Stimulated activated CD4-positive, alpha-beta T cell treated with anti-CD3 and anti-CD28 coated beads, Interleukin-1b, Interleukin-23, amount 100 ng/mL, for 4 hours (primary cell): ENCODE measurements at places on chromosomes 4 and X.

- DNase-seq = no peak
Observed at GRCh38 chr4:24668956-24669355, 84.6 kb upstream of the DHX15 start.

DNA sequence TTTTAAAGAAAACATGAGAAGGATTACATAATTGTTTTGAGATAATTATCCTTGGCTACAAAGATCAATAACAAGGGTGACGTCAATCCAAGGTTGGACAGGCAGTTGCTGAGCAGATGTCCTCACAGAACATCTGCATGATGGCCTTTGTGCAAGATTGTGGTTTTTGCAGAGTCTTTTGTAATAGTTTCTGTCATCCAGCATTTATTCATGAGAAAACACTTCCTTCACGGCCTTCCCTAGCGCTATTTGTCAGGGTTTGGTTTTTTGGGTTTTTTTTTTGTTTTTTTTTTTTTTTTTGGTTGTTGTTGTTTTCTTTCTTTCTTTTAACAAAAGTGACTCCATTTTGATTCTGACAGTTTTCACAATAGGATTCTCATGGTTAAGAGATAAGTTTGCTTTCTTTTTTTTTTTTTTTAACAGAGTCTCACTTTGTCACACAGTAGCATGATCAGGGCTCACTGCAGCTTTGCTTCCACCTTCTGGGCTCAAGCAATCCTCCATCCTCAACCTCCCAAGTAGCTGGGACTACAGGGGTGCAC is 31.5 kb upstream of the ELF2 start:
- DNase-seq = no peak

DNA sequence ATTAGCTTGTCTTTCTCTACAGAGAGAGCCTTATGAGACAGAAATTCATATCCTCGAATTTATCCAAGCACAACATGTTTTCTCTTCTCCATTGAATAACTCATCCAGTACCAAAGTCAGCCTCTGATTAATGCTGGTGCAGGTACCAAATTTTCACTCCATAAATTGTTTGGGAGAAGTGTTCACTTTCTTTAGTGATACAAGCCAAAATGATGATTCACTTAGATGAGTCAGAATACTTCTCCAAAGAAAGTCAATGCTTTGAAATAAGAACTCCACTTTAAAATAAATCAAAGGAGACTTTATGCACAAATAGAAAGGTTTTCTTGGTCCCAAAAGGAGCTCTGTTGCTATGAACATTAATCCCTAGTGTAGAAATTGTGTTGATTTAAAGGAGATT is 60.2 kb downstream of the MAOB start:
- no peak for DNase-seq

- no peak for DNase-seq
Observed at GRCh38 chr4:123198706-123199105, 197.9 kb upstream of the SPRY1 start.

DNA sequence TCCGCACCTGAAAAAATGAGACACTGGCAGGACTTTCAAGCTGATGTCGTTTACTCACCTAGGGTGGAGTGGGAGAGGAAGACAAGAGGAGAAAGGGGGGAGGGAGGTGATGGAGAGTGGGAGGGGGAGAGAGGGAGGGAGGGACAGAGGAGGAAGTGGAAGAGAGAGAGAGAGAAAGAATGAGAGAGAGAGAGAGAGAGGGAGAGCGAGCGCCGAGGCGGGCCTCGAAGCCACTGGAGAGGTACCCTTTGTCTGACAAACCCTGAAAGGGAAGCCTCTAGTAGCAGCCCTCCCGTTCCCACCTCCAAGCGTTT is 296 bp upstream of the ADGRL3 start:
- no peak for DNase-seq

GRCh38 chrX:104118765-104119164 is 6.4 kb downstream of the ZCCHC18 start:
- DNase-seq = no peak

DNA sequence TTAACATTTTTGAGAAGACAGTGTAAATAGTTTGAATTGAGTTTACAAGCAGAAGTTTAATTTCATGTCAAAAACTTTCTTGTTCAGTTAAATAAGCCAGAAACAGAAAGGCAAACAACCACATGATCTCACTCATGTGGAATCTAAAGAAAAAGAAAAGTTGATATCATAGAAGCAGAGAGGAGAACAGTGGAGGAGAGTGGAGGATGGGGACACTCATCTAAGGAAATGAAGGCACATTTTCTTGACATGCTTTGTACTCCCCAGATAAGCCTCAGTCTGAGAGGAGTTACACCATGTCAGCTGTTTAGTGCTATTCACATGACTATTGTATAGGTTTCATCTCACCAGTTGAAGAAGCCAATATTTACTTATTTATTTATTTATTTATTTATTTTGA is 13.5 kb downstream of the SNCA start:
- no peak for DNase-seq

GRCh38 chr4:148203056-148203898 is 238.9 kb downstream of the NR3C2 start:
- DNase-seq = no peak
